Stimulated activated CD4-positive, alpha-beta T cell treated with anti-CD3 and anti-CD28 coated beads, Interleukin-2, amount 100 ng/mL, for 24 hours (primary cell): ENCODE measurements at places on chromosomes 13 and 19.

- no peak for DNase-seq
Observed at GRCh38 chr13:108618233-108618632, 11.2 kb upstream of the MYO16 start.

GRCh38 chr13:39036212-39036611 is 1.7 kb downstream of the PROSER1 start:
- peak; percentile 13 for DNase-seq

DNA sequence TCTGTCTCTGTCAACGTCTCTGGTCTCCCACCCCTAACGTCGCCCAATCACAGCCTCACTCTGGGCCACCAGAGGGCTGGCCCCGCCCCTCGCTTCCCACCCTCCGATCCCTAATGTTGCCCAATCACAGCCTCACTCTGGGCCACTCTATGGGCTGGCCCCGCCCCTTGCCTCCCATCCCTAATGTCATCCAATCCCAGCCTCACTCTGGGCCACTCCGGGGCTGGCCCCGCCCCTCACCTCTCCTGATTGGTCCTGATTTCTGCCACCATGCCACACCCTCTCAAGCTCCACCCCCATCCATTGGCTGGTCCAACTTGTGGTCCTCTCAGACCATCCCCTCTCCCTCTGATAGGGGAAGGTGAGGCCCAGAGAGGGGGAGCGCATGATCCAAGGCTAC is 24.9 kb downstream of the CELF5 start:
- no peak for DNase-seq

DNA sequence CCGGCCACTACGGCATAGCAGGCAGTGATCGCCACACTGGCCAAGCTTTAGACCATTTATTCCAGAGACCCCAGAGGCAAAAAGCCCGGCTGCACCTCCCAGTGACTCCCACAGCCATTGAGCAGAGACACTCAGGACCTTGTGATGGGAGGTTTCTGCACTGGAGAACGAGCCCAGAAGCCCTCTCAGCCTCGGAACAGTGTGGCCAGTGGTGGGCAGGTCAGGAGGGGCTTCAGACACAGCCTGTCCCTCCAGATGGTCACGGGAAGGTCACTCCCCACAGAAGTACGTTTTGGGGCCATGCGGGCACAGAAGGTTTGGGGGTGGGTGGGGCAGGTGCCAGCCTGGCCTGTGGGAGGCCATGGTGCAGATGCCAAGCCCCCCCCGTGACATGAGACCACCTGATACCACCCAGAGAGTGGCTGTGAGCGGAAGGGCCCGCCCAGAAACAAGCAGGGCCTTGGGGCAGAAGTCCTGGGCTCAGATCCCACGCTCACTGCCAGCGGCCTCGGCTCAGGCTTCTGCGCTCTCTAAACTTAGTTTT is 599 bp upstream of the F10 start:
- no peak for DNase-seq

DNA sequence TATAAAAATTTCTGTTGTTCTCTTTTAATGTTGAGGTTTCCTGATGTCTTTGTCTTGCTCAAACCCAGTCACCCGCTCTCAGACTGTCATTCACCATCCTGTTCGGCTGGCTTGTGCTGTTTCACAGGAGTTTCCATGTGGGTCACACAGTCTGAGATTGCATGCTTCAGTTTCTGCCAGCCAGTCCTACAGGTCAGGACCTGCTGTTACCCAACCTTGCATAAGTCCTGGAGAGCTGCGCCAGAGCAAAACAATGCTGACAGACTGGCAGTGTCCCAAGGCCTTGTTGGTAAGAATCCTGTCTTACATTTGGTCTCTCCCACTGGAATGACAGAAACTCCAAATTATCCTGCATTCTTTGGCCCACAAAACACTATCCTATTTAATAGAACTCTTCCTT is 340.0 kb upstream of the SLITRK5 start:
- DNase-seq = no peak

DNA sequence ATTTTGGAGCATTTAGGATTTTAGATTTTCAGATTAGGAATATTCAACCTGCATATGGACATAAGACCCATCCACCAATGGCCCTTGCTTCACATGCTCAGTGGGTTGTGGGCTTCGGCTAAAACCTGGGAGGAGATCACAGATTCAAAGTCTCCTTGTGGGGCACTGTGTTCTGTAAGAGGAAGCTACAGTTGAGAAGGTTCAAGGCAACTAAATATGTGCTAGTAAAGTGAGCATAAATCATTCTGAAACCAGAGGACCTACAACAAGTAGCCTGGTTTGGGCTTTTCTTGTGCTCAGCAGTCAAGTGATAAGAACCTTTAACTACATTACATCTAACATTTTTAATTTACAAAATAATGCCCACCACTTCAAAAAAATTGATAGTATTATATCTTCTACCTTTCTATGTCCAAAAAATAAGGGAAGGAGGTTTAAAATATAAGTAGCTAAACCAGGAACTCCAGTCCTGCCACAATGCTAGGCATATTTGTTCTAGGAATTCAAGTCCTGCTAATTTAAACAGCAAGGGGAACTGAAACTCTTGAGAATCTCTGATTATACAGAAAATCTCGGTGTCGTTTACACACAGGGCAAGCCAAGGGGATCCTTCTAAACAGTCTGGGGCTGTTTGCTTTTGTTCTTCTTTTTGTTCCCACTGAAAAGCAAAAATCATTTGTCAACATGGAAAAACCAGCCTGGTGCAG is 36.6 kb downstream of the FOXO1 start:
- no peak for DNase-seq
